HCEC 1CT (cell line): ENCODE measurements at places on chromosomes 16 and 17.

DNA sequence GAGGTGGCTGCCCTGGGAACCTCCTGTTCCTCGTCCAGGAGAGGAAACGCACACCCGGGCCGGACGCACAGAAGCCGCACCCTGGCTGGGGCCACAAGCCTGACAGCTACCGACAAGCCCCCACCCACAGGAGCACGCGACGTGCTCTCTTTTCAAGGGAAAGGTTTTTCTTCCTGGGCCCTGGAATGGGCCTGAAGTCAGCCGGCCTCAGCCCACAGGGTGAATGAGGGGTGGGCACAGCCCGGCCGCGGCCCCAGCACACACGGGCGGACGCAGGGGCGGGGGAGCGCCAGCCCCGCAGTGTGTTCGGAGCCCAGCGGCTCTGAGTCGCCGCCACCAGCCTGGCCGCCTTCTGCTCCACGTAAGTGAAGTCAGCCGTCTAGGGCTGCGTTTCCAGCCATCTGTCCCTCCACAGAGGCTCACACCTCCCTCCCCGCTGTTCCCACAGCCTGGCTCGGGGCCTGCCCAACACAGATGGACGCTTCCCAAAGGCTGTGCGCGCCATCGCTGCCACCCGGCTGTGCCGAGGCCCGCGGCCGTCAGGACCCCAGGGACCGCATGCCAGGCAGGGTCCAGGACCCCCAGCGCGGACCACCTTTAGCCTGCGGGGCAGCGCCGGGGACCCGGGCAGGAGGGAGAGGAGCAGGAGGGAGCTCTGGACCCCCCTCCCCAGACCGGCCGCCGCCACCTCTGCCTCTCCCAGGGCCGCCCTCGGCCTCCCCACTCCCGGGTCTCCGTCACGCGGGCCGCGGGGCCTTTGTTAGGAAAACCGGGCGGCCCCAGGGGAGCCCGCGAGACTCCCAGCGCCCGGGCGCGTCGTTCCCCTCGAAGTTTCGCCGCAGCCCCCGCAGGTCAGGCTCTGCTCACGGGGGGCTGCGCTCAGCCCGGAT, 36.8 kb downstream of the CBFA2T3 start:
- DNase-seq: no peak

DNA sequence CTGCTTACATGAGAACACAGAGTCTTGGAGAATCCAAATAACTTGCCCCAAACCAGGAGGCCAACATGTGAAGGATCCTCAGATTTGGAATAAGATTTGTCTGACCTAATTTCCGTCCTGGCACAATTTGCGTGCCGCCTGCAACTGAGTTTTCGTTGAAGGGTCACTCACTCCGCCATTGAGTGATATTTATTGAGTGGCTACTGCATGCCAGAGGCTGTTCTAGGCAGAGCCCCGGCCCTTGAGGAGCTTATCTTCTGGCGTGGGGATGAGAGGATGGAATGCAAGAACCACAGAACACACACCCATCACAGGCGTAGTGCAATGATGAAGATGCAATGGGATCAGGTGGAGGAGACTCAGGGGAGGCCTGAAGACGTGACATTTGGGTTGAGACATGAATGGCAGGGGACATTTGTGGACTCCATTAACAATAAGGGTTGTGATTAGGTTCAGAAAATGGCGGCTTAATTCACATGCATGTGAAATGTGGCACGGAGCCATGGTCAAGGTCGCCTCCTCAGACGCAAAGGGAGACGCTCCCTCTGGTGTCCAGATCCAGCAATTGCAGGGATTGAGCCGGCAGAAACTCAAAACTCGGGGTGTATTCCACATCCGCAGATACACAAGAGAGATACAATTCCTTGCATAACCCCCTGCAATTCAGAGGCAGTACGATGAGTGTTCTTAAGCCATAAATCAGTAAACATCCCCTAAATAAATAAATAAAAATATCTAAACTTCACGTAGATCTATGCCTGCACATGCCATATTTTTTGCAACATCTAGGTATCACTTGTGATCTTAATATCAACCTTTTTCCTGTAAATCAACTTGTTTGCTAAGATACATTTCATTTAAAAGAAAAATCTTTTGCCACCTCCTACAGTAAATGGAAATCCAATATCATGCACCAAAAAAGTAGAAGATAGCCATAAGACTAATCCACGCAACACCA, 57.9 kb upstream of the CACNG4 start:
- DNase-seq: peak; percentile 74

DNA sequence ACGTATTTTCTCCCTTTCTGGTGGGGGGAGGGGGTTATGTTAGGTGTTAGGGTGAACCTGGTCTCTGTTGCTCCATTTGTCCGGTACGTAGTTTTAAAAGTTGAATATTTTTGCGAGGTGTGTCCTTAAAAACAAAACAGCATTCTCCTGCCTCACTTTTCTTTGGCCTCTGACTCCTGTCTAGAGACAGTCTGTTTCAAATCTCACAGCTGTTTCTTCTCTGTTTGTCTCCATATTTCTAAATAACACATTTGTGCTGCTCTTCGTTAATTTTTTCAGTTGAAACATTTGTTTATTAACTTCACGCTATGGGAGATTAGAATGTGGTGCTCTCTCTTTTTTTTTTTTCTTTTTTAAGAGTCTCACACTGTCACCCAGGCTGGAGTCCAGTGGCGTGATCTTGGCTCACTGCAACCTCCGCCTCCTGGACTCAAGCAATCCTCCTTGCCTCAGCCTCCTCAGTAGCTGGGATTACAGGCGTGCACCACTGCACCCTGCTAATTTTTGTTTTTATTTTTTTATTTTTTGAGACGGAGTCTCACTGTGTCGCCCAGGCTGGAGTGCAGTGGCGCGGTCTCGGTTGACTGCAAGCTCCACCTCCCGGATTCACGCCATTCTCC, 31.7 kb downstream of the RPA1 start:
- DNase-seq: no peak

DNA sequence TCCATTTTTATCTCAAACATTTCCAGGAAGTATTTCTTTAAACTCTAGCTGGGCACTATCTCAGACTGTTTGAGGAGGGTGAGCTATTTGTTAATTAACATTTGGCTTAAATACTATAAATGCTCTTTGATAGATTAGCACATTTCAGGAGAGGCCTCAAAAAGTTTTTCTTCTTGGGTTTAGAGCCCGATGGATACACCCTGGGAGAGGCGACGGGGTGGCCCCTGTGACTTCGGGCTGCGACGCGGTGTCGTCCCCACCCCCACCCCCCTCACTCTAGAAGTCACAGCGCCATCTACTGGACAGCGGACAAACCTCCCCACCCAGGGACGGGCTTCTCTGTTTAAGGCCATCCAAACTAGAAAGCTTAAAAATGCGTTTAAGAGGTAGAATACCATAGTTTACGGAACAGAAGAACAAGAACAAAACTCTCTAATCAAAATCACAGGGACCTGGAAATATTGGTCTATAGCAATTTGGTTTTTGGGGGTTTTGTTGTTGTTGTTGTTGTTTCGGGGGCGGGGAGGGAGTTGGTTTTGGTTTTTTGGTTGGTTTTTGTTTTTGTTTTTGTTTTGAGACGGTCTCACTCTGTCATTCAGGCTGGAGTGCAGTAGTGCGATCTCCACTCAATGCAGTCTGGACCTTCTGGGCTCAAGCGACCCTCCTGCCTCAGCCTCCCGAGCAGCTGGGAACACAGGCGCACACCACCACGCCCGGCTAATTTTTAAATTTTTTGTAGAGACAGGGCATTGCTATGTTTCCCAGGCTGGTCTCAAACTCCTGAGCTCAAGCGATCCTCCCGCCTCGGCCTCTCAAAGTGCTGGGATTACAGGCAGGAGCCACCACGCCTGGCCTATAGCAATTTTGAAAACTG, 254.4 kb downstream of the C16orf95 start:
- peak; percentile 52 for DNase-seq

DNA sequence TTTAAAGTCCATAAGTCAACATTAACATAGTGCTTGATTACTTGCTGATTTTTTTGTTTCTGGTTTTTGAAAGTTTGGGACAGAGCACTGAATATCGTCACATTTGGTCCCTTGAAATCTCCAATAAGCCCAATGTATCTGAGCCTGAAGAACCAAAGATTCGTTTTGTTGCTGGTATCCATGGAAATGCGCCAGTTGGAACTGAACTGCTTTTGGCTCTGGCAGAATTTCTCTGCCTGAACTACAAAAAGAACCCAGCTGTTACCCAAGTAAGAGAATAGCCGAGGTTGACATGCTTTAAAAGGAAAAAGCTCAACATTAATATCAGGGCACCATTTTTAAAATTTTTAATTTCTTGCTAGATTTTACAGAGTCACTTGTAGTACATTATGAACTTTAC, 27.7 kb upstream of the GOSR1 start:
- DNase-seq: no peak

GRCh38 chr17:58227733-58228132, 8.7 kb upstream of the MKS1 start:
- DNase-seq: no peak

DNA sequence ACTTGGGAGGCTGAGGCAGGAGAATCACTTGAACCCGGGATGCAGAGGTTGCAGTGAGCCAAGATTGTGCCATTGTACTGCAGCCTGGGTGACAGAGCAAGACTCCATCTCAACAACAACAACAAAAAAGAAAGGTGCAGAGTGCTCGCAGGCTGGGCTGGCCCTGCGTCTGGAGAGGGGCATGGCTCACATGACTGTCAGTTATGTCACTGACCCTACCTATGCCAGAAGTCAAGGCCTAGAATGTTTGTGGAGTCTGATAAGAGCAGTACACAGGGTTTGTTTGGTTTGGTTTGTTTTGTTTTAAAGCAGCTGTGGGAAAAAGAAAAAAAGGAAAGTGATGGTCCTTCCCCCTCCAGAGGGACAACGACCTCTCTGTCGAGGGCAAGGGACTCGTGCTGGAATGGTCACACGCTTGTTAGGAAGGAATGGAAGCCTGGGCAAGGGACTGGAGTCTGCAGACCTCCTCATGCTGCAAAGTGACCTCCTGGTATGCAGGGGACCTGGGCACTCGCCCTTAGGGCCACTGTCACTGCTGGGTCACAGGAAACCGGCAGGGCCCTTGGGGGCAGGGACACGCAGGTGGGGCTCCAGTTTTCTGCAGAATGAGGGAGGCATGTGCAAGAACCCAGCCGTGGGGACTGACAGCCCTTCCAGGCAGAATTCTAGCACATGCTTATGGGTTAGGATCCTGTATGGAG, 10.1 kb upstream of the OSGIN1 start:
- no peak for DNase-seq

GRCh38 chr17:1322014-1322428, 42.6 kb downstream of the TRARG1 start:
- no peak for DNase-seq

GRCh38 chr16:72226136-72226535, 54.2 kb upstream of the PMFBP1 start:
- DNase-seq: no peak

- no peak for DNase-seq
Observed at GRCh38 chr17:17455173-17455572, 21.6 kb upstream of the MED9 start.

DNA sequence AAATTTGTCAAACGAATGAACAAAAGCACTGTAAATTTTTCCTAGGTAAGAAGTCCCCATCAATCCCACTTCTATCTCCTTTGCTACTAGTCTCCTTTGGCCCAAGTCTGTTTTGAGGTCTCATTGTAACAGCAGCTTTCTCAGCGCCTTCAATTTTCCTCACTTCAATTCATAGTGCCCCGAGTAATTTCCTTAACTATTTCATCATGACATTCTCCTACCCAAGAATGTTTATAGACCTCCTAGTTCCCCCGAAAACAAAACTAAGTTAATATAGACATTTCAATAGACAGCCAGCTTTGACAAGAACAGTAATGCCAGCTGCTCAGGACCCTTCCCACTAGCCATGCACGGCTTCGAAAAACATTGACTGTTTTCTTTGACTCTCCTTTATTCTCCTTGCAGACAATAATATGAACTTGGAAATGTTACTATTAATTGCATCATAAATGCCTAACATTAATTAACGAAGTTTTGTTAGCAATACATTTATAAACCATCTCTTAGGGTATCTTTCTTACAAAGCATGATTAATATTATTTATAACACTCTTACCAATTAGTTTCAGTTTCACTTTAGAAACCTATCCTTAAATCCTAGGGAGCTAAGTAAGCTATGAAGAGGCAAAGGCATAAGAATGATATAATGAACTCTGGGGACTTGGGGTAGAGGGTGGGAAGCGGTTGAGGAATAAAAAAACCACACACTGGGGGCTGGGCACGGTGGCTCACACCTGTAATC, 22.8 kb downstream of the GLG1 start:
- DNase-seq: no peak

DNA sequence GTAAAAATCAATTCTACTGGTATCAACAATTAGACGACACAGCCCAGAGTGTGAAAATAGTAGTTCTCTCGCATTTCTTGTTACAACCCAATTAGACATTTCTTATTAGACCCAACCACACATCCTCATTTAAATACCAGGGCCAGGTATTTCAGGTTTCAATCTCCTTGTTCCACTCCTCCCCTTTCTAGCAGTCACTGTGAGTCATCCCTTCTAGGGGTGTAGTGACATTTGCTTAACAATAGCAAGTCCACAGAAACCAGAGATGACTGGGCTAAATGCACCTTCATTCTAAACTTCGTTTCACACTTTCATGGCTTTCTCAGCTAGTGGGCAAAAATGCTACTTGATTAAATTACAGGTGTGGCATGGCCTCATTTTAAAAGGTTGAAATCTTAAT, 116.9 kb upstream of the CACNG3 start:
- DNase-seq: no peak

DNA sequence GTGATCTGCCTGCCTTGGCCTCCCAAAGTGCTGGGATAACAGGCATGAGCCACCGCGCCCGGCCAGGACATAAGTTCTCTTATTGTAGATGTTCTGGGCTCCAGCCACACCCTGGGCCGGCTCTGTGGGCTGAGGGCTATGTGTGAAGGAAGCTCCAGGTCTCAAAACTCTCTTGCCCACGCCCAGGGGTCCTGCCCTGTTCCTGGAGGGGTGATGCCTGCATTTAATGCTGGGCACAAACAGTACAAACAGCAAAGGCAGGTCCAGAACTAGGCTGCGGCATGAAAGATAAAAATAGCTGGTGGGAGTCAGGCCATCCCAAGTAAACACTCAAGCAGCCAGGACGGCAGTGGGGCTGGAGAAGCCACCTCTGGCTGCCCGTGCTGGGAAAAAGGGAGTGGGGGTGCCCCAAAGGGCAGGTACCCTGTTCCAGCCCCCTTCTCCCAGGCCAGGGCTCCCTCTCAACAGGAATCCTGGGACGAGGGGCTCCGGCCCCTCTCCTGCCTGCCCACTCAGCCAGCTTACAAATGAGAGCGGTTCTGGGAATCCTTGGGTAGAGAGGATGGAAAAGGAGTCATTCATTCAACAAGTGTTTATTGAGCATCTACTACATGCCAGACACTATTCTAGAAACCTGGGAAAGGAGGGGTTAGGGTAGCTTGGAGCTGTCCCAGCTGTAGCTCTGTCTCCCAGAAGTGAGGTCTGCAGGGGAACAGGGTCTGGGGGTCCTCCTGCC, 4.6 kb downstream of the TRIM47 start:
- DNase-seq: no peak
